ENCODE measurements at places on chromosomes 12 and 14.

- no peak for DNase-seq
These were observed 9.5 kb downstream of the BDKRB1 start for GRCh38 chr14:96265383-96266095.

DNA sequence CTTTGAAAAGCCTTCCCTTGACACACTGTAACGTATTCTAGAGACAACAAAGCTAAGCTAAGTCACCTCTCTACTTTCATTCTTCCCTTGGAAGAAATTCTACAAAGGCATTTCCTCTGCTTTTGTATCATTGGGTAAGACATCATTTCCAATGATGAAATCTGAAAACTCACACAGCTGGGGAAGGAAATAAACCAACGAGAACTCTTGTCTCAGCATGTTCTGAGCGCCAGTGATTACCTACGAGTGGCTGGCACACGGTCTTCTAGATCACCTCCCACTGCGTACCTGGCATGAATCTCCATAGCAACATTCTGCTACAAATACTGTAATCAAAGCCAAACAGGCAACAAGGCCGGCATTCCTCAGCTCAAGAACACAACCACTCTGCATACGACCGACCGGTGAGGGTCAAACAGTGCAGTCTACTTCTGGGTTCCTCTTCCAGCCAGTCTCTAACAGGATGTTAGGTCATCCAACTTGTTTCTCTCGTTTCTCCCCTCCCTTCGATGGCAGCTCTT, 7.6 kb downstream of the VPS37B start:
- no peak for DNase-seq

DNA sequence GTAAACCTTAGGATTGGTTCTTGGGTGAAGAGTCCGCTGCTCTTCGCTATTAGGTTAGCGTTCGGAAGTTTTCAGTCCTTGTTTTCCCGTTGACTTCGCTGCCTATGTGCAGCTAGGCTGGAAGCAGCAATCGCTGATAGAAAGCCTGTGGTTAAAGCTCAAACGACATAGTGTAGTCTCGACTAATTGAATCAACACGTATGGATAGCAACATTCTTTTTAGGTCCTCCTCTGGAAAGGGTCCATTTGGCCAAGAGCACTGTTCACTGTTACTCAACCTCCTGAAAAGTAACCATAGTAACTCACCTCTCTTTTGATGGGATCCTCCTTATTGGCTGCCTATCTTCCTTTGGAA, 355.5 kb downstream of the SNAPC1 start:
- no peak for DNase-seq

DNA sequence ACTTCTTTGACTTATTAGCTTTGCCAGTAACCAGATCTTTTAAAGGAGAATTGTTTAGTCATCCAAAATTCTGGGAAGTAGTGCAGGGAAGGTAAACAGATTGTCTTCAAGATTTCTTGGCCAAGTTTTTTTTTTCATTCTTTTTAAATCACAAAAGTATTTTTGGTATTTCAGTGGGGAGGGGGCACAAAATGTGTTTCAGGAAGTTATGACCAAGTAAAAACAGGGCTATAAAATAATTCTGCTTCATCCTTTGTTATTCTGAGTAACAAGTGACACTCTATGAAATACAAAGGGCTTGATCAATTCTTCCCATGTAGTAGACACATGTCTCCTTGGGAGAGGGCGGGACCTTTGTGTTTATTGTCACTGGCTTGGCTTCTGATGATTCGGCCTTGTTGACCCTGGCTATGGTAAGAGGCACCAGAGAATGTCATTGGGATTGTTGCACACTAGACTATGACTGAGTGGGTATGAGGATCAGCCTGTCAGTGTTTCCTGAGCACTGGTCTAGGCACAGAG, 55.4 kb downstream of the SUSD6 start:
- no peak for DNase-seq

GRCh38 chr14:70601162-70601561, 707 bp upstream of the MED6 start:
- DNase-seq: peak; percentile 90

DNA sequence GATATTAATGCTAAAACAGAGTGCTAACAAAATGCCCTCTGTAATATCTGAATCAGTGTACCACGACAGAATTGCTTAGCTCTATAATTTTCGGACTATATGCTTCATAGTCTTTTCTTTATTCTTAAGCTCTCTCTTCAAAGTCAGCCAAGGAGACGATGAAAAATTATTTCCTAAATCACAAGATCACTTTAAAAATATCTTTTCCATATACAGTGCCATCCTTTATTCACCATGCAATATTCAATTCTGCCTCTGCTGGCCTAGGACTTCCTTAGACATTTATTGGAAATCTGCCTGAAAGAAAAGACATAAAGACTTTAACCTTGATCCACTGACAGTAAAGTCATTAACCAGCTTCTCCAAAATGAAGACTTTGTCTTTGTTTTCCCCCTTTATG, 238.9 kb upstream of the BTG1 start:
- no peak for DNase-seq

DNA sequence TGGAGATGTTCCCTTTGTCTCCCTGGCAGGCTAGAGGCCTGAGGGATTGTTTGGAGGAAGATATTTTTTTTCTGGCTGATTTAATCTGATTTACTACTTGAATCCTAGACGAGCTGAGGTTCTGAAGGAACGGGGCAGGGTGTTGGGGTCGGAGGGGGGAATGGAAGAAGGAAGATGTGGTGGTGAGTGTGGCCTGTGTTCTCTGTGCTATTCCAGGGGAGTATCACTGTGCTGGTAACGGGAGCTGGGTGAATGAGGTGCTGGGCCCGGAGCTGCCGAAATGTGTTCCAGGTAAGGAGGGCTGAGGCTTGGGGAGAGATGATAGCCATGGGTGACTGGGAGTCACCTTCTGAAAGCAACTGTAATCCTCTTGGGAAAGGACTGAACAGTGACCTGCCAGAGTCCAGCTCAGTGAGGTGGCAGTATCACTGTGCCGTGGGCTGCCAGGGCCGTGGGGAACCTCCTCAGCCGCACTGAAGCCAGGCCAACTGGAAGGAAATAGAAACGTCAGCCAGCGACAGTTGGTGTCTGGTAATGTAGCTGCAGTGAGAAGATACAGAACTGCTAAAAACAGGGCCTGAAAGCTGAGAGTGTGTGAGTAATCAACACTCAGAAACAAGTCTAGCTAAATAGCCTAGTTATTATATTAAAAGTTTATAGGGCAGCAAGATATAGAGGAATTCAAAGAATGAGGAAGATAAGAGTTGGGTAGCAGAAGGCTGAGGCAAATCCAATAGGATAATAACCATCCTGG, 7.9 kb downstream of the C1S start:
- DNase-seq: no peak

DNA sequence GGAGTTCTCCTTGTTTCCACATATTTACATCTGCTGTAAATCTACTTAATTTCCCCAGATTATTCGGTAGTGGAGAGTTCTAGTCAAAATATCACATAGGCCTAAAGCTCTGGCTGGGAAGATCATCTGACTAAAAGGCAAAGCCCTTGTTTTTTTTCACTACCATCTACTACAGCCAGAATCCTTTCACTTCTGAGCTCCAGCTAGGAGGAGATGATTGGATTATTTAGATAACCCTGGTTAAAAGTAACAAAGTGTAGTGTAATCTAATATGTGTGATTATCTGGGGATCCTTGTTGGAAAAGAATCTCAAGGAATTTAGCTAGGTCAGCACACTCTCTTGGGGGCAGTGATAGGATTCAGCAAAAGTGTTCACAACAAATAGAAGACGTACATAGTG, 125.4 kb downstream of the DYRK2 start:
- DNase-seq: no peak

DNA sequence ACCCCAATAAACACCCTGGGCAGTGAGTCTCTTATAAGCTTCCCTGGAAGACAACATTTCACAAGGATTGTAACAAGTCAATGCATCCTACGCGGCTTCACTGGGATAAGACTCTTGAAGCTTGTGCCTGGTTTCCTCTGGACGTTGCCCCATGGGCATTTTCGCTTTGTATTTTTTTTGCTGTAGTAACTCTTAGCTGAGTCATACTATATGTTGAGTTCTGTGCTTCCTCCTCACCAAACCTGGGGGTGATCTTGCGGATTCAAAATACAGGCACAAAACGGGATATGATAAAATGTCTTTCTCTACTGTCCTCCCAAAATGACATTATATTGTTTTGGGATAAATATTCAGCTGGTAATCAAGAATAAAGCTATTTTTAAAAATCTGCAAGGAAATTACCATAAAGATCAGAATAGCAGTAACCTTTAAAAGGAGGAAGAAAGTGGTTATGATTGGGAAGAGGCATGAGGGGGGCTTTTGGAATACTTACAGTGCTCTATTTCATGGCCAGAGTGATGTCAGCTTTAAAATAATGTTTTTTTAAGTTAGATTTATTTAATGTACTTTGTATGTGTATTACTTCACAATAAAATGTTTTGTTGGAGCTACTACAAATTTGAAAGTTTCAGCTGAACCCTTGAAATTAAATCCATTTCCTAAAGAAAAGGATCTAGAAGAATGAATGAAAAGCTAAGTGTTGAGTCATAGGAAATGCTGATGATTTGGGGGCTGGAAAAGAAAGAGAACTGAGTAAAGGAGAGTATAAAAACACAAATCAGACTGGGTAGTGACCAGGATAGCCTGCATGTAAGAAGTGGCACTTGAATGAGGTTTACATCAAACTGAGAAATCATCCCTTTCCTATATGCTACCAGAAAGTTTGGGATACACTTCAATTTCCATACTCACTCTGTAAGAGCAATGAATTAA, 14.7 kb downstream of the BTBD7 start:
- DNase-seq: no peak

DNA sequence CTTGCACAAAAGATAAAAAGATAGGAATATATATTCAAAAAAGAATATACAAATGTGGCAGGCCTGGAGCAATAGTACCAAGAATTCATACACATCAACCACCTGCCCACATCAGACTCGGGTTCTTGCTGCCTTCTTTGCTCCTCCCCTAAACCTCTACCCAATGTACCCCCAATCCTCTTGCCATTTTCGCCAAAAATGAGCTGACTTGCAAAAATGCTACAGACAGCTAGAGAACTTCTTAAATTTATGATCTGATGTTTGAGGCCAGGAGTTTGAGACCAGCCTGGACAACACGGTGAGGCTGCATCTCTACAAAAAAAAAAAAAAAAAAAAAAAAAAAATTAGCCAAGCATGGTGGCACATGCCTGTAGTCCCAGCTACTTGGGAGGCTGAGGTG, 42.9 kb upstream of the SAV1 start:
- no peak for DNase-seq

DNA sequence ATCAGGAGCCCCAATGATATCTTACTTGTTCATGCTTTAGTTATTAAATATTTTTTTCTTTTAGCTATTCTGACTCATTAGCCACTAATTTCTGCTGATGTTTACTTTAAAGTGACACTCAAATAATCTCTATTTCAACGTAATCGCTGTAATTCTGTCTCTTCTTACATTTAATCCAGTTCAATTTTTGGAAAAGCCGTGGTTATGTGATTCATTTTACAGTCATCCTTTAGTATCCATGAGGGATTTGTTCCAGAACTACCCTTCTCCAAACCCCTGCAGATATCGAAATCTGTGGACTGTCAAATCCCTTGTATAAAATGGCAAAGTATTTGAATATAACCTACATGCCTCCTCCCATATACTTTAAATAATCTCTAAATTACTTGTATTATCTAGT, 1103.4 kb downstream of the LRFN5 start:
- DNase-seq: no peak

GRCh38 chr12:124993626-124994436, at the start of gene BRI3BP:
BRI3BP (plus strand) TSS chr12:124993645; CDS start chr12:124993791, 146 bp downstream.
- no peak for DNase-seq

DNA sequence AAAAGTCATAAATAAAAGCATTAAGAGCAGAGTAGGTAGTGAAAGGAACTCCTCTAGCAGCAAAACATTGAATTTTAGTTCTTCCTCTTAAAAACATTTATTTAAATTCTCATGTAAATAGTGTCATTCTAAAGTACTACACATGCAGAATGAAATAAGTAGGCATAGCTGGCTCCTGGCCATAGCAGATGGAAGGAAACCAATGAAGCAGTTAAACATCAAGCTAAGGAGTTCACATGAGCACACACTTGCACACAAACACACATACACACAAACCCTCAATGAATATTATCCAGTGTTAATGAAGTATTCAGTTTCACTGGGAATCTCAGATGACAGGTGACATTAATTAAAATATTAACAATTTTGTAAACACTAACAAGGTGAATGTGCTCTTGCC, 69.3 kb downstream of the SLC35F4 start:
- DNase-seq: no peak

- DNase-seq: no peak
These were observed 150.4 kb upstream of the TMEM132C start for GRCh38 chr12:128116537-128116936.

GRCh38 chr12:14216405-14217294, 148.8 kb upstream of the ATF7IP start:
- no peak for DNase-seq

DNA sequence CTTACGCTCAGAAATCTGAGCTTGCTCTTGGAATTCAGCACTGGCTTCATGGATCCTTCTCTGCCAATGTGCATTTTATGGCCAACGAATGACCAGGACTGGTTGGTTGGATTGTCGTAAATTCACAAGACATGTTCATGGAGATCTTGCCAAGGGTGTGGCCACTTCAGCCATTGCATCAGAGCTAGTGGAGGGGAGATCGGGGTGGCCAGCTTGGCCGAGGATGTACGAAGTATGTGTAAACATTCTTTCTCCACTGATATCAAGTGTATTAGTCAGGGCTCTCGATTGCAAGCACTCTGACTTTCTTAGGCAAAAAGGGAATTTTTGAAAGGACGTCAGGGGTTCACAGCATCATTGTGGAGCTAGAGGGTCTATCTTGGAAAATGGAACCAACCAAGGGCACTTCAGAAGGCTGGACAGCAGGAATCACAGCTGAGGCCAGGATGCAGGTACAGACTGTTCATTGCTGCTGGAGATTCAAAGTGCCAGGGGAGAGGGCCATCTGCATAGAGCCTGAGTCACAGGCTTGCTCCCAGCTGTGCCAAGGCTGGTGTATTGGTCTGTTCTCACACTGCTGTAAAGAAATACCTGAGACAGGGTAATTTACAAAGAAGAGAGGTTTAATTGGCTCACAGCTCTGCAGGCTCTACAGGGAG, 32.9 kb upstream of the ADGRD1 start:
- no peak for DNase-seq

- DNase-seq: no peak
These were observed 5.8 kb upstream of the DAAM1 start for GRCh38 chr14:59182641-59183040.

GRCh38 chr12:114371250-114371649, 34.7 kb downstream of the TBX5 start:
- no peak for DNase-seq

DNA sequence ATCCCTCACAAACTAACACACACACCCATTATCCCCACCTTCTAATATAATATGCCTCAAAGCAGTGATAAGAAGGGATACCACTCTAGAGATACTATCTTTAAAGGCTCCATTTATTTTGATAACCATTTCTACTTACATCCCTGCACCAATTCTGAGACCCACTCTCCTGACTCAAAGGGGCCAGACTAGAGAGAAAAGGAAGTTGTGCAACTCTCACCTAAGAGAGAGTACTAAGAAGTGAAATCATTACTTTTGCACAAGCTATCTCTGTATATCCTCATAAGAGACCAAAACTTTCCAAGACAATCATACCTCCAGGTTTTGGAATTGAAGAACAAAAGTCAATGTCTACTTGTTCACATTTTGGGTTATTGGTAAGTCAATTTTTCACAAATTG, 45.4 kb upstream of the USP15 start:
- no peak for DNase-seq

Measured in SK-N-MC (cell line).